Activated naive CD4-positive, alpha-beta T cell treated with anti-CD3 and anti-CD28 coated beads, Interleukin-2, amount 50 U/mL, for 16 hours (primary cell): ENCODE measurements at places on chromosomes 6 and 20.
A peak's percentile ranks its signal among the peaks of the same experiment; 100 is the strongest.

DNA sequence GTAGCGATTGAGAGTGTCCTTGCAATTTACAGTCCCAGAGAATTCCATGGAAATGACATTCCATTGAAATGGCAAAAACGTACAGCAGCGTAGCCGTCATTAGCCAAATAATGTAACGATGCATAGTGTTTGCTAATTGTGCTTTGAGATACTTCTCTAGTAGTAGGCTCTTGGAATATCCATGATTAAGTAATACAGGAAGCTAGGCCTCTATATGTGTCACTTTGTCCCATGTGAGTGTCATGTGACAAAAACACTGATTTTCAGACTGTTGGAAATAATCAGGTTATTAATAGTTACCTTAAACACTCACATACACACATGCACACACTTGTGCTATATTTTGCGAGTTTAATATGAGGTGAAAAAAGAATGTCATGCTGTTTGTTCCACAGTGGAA, 35.2 kb downstream of the SLX4IP start:
- DNase-seq = no peak

DNA sequence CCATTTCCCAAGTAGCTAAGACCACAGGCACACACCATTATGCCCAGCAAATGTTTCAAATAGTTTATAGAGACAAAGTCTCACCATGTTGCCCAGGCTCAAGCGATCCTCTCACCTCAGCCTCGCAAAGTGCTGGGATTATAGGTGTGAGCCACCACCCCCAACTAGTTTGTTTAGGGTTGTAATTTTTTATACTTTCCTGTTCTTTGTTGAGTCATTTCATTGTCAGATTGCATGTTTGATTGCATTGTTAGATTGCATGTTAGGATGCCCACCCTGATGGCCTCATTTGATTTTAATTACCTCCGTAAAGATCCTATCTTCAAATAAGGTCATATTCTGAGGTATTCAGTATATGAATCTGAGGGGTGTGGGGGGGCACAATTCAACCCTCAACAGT, 73.3 kb upstream of the SASH1 start:
- no peak for DNase-seq

DNA sequence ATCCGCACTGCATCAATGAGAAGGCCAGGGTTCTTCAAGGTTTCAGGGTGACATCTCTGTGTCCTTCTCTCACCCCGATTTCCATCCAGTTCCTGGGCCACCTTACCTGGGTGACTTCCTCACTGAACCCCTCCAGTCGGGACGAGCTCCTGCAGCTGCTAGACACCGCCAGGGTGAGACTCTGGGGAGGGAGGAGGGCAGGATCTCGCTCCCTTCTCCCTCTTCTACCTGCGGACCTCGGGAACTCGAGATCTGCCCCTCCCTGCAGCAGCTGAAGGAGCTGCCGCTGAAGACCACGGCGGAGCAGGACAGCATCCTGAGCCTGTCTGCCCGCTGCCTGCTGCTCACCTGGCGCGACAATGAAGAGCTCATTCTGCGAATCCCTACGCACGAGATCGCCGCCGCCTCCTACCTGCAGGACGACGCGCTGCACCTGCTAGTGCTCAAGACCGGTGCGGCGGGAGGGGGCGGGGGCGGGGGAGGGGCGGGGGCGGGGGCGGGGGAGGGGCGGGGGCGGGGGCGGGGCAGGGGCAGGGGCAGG, 7.5 kb downstream of the CCM2L start:
- peak; percentile 56 for DNase-seq

GRCh38 chr6:35014786-35015185, 125.7 kb downstream of the ANKS1A start:
- no peak for DNase-seq

GRCh38 chr20:49647550-49647949, 66.1 kb downstream of the B4GALT5 start:
- no peak for DNase-seq

DNA sequence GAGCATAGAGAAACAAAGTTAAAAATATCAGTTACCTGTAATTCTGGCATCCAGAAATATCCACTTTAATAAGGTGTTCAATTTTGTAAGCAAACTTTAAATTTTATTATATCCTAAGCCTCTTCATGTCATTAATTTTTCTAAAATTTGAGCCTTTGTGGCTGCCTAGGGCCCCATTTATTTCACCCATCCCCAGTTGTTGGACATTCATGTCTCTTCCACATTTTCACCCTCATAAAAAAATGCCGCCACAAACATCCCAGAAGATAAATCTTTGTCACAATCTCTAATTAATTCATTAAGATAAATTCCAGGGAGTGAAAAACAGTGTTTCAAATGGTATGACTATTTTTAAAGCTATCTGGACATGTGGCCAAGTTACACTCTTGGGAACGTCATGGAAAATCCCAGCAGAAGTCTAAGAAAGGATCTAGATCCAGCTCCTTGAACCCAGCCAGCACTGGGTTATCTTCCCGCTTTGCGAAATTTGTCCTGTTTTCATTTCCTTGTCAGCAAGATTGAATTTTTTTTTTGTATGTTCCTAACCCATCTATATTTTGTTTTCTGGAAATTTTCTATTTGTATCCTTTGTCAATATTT, 97.2 kb downstream of the TMEM242 start:
- no peak for DNase-seq

- no peak for DNase-seq
Measured at GRCh38 chr6:137175157-137175867, 1.9 kb upstream of the IL22RA2 start.

DNA sequence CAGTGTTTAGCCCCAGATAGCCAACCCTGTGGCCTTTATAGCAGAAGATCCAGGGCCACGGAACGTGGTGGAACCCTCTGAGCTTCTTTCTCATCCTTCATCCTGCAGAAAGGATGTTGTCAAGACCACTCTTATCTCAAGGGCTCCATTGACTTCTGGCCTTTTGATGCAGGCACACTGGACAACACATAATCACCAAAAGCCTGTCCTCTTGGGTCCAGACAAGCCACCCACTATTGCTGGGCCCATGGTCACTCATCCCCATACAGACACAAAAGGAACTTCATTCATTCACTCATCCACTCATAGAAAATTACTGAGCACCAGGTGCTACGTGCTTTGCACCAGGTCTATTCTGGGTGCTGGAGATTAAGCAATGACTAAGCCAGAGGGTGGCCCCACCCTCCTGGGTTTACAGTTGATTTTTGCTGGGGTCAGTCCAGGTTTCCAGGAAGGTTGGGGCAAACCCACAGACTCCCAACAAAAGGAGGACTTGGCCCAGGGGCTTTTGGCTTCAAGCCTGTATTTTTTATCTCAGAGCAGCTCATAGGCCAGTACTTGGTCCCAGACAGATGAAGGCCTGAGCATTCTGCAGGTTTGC, 2.4 kb downstream of the CST8 start:
- DNase-seq = no peak

DNA sequence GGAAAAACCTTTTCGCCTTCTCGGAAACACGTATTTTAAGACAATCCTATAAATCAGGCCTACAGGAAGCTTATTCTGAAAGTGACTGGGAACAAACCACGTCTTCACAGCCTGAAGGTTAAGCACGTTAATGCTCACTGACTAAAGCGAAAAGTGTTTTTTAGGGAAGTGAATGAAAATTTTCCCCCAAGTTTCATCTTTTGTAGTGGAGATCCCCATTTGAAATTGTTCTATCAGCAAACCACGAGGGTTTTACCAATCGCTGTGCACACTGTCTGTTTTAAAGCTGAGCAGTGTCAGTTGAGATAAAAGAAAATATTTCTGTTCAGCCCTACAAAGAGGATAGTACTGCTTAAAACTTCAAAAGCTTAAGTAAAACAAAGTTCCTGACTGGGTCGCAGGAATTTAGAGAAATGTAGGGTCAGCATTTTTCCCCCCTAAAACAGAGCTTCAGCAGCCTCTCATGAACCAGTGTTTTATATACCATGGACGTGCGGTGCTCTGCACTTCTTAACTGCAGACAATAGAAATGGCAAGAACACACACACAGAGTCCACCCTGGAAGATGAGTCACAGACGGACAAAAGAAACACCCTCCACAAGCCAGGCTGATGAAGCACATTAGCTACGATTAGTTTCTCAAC, 34.9 kb downstream of the SLC22A23 start:
- DNase-seq = no peak

DNA sequence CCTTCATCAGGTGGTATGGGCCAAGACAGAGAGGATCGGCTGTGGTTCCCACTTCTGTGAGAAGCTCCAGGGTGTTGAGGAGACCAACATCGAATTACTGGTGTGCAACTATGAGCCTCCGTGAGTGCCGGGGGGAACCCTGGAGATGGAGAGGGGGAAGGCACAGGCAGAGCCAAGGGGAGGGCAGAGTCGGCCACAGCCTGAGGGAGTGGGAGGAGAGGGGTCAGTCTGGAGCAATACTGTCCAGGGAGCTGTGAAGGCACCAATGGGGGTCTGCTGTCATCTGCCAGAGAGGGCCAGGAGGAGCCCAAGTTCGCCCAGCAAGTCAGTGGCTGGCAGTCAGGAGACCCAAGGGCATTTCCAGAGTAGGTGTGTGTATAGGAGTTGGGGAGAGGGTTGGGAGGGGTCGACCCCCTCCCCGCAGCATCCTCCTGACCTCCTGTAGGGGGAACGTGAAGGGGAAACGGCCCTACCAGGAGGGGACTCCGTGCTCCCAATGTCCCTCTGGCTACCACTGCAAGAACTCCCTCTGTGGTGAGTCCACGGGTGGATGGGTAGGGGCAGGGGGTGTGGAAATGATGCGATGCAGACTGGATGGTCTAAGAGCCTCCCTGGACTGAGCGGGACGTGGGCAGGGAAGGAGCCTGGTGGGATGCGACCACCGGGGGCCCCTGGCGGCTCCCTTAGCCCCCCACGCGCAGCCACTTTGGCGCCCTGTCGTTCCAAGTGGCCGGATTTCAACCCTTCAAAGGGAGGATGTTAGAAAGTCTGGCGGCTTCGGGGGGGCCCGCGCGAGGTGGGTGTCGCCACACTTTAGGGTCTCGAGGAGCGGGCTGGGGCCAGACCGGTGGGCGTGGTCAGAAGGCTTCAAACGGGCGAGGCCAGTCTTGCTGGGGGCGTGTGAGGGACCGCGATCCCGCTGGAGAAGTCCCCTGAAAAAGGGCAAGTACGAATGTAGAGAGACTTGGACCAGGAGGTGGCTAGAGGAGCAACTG, 7.2 kb downstream of the PI16 start:
- no peak for DNase-seq

GRCh38 chr20:60729135-60729900, 522.7 kb upstream of the CDH4 start:
- no peak for DNase-seq

GRCh38 chr20:57996936-57997890, 231.2 kb downstream of the ANKRD60 start:
- DNase-seq = no peak

DNA sequence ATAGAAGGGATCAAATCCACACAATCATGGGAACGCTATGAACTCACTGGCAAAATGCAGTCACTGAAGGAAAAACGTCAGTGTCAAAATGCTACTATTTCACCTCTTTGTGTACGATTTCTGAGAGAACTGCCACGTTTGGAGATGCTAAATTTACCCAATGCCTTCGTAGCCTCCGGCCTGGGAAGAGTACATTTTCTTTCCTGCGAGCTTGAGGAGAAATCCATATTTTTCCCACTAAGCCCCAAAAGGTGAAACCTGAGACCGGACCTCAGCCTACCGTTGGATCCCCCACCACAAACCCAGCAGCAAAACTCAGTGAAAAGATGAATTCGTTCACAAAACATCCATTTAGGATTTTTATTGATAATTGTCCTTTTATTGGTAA, 131.7 kb downstream of the GPX5 start:
- DNase-seq = no peak

DNA sequence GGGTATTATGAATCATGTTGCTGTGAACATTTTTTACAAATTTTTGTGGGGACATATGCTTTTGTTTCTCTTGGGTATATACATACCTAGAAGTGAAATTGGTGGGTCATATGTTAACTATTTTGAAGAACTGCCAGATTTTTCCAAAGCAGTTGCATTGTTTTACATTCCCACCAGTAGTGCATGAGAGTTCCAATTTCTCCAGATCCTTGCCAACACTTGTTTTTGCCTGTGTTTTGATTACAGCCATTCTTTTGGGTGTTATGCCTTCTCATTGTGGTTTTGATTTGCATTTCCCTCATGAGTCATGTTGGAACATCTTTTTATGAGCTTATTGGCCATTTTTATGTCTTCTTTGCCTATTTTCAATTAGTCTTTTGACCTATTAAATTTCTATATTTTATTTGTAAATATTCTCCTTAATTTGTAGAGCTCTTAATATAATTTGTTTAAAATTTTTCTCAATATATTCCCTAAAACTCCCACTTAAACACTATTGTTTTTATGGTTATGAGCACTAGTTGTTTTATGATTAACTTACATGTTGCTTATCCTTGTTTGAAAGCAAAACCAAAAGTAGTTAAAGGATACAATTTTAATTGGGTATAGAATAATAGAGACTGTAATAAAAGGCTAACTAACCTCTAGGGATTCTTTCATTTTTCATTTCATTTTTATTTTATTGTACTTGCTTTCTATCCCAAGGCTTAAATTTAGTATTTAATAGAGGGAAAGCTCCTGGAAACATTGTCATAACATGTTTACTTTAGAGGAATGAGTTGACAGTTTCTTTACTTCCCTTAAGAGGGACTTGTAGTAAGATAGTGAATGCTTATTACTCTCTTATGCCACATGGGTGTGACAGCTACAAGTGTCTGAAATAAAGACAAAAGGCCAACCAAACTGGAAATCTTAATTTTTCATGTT, 5.5 kb downstream of the UBR2 start:
- no peak for DNase-seq

DNA sequence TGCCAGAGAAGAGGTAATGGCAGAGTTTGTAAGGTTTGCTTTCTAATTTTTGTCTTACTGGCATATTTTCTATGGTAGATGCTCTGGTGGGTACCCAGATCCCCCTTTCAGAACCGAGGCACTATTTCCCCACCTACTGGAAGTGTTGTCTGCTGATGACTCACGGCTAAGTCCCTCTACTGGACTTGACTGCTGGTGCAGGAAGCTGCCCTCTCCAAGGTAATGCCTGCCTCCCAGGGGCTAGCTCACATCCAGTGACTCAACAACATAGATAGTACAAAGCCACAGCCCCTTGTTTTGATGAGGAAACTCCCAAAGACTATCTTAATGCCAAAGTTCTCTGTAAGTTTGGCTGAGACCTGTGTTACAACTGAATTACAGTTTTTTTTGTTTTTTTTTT, 285.4 kb upstream of the FLRT3 start:
- DNase-seq = no peak

GRCh38 chr6:92589996-92590395, 829.4 kb downstream of the EPHA7 start:
- DNase-seq = no peak
